A549 treated with DMSO at 1 μM for 4 hours (cell line): ENCODE measurements at places on chromosomes 11 and 22. TPM values are rescaled to one million over a fixed set of nuclear protein-coding genes. Genes with fewer than 3 reads are reported as not detected.

RFPL2 gene
- 0.10 to 0.20 TPM (median 0.19 TPM) in 4 of 5 replicates, not detected in the other for total RNA-seq

DLG2 gene
- 0.17 to 0.50 TPM (median 0.26 TPM) in 5 replicates for total RNA-seq

ISX gene
- not detected in 5 replicates for total RNA-seq

ANO1 gene
- 0.93 to 1.7 TPM (median 1.1 TPM) in 5 replicates for total RNA-seq

GLB1L2 gene
- total RNA-seq = 2.1 to 2.4 TPM (median 2.2 TPM) in 5 replicates
